Right ventricle myocardium superior (tissue), 1 donor: ENCODE measurements at places on chromosomes 13 and 19. TPM values are rescaled to one million over a fixed set of nuclear protein-coding genes. Genes with fewer than 3 reads are reported as not detected.

GRCh38 chr13:110436276-110436675 is 125.2 kb downstream of the RAB20 start:
- DNase-seq: no peak

DNA sequence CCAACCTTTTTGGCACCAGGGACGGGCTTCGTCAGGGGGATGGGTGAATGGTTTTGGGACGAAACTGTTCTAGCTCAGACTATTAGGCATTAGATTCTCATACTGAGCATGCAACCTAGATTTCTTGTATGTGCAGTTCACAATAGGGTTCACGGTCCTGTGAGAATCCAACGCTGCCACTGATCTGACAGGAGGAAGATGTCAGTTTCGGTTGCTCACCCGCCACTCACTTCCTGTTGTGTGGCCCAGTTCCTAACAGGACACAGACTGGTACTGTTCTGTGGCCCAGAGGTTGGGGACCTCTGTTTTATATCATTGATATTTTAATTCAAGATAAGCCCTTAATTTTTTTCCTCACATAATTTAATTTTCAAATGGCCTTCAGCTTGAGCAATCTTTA is 26.7 kb upstream of the TDRD3 start:
- DNase-seq: no peak

GRCh38 chr13:80668452-80668851 is 327.5 kb upstream of the SPRY2 start:
- DNase-seq: no peak

DNA sequence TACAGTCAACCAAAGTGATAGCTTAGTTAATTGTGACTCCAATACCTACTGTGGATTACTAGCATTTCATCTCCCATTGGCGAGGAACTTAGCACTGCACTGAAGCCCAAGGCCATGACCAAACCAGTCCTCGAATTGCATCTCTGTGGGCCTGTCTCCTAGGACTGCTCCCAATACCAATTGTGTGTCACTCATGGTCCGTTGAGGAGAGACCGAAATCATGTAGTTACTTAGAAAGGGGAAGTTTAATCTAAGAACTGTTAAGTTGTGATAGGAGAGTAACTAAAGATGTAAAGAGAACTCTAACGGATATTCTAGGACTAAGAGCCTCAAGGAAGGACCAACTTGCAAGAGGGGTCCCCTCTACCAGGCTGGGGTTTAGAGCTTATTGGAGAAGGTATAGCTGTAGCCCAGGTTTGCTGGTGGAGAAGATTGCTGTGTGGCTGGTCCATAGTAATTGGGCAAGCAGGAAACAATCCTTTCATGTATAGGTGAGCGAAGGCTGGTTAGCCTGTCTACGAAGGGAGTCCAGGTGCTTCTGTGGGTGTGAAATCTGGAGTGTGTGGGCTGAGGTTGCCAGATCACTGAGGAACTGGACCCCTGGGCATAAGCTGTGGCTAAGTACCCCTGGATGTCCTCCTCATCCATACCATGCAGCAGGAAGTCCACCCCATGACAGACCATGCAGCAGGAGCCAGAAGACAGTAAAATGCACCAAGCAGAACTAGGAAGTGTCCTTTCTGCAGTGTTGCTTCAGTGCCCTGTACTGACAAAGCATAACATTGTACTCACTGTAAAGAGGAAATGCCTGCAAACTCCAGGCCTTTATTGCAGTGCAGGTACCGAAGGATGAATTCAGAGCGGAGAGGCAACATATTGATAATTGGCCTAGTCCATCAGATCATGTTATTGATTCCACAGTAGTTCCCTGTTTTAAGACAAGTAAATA is 30.8 kb downstream of the DNAJC3 start:
- DNase-seq: no peak

DNA sequence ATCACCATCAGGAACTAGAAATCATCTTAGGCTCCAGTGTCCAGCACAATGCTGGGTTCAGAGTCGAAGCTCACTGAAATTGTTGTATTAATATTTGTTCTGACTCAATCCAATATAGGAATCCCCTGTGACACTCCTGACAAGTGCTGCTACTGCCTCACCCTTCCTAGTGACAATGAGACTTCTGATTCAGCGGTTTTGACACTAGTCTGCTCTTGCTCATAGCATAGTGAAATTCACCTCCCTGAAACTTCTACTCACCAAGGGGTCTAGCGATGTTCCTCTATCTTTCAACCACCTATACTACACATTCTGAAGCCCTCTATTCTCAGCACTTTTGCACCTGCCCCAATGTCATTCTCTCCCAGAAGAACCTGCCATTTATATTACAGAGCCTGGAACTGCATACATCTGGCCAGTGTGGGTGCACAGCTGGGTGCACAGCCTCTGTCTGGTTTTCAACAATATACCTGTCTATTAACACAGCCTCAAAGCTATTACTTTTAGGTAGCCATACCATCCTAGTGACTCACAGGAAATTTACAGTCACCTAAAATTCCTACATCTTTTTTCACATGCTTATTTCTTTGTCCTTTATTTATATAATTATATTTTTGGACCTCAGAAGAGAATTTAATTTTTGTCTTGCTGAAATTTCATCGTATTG is 88.3 kb downstream of the DOCK9 start:
- DNase-seq: no peak

DNA sequence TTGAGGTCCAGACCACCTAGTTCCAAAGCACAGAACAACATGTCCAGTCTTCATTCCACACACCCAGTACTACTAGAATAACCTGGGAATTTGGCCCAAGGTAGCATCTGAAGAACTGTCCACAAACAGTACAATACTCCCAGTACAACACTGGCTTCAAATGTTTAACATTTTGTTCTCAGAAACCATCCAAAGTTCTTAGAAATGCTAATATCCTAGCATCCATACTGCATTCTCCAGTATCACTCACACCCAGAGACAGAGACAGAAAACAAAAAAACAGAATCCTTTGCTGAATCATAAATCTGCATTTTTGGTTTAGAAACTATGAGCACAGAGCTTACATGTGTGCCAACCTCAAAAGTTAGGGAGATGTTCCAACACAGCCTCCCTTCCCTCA is 490.8 kb downstream of the FOXO1 start:
- no peak for DNase-seq

DNA sequence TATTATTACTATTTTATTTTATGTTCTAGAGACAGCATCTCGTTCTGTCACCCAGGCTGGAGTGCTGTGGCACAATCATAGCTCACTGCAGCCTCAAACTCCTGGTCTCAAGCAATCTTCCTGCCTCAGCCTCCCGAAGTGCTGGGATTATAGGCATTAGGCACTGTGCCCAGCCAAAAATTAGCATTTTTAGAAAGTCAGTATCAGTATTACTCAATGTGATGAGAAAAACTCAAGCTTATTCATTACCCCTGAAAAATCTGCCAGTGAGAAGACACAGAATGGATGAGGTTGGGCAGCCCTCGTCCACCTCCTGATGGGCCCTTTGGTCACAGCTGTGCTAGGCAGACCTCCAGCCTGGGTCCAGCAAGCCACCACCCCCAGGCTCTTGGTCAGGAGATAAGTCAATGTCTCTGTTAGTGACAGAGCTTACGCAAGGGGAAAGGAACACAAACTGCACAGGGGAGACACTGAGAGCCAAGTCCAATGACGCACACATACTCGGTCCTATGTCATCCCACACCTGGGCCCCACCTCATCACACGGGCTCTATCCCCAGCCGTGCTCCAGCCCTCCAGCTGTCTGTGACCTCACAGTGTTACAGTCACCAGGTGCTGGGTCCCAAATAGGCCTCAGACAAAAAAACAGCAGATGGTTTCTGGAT is 19.8 kb downstream of the PEPD start:
- no peak for DNase-seq

DNA sequence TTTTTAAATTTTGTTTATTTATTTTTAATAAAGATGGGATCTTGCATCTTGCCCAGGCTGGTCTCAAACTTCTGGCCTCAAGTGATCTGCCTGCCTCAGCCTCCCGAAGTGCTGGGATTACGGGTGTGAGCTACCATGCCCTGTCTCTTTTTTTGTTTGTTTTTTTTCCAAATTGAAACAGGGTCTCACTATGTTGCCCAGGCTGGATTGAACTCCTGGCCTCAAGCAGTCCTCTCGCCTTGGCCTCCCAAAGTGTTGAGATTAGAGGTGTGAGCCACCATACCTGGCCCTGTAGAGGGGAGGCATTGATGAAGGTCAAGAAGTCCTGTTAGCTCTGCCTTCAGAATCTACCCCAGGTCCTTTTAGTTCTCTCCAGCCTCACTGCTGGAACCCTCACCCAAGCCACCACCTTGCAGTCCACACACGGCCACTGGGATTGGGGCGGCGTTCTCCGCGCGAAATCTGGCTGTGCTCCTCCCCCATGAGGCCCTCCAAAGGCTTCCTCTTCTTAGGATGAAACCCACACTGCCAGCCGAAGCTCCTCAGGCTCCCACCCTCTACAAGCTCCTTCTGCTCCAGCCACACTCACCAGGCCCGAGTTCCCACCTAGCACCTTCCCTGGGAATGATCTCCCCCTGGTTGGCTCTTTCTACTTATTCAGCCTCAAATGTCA is 34.9 kb downstream of the ACTN4 start:
- no peak for DNase-seq

DNA sequence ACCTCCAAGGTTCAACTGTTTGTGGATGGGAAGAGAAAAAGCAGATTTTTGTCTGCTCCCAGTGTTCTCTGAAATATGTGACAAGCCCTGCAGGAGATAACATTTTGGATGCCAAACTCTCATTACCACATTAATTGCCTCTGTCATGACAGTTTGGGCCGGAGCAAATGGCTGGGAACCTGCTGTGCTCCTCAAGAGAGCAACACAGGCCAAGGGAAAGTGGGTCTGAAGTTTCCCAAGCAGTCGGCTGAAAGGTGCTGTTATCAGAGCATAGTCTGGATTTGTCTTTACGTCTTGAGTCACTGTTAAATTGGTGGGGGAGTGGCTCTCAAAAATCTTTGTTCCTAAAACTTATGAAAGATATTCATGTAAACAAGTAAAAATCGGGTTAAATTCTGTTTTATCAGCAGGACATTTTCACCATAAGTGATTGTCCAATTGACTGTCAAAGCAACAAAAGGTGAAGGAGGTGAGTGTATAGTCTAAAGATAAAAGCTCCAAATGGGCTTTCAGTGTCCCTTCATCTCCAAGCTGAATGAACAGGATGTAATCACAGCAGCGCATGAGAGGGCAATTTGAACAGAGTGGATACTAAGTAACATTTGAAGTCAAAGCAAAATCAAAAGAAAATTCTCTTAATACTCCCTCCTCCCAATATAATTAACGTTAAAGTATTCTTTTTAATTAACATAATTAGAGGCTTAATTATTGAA is 844.8 kb downstream of the PCDH17 start:
- no peak for DNase-seq

GRCh38 chr13:20566468-20566897 is 474 bp upstream of the IFT88 start:
- DNase-seq: no peak

- no peak for DNase-seq
Observed at GRCh38 chr19:16134510-16134909, 9.0 kb upstream of the HSH2D start.

- DNase-seq: no peak
Observed at GRCh38 chr13:24081387-24081786, 79.1 kb upstream of the SPATA13 start.

- no peak for DNase-seq
Observed at GRCh38 chr19:47358936-47359335, 9.8 kb downstream of the DHX34 start.

DNA sequence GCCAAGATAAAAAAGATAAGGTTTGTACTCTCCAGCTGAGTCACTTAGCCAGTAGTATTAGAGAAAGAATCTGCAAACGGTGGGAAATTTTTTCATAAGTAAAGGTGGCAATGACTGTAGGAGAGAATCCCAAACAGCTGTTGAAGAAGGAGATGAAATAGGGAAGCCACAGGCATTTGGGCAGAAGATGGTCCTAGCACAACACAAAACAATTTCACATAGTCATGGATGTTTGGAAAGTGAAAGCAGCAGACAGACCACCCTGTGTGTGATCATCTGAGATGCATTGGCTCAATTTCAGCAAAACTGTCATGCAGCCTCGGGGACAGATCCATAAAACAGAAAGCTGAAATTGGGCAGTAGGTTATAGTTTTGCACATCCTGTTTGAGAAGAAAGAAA is 2832.4 kb downstream of the PCDH9 start:
- DNase-seq: no peak

Gene ZNF726
- 0.32 TPM for total RNA-seq

Gene FGF22
- total RNA-seq: not detected
